ENCODE measurements at places on chromosomes 6 and 20. TPM values are rescaled to one million over a fixed set of nuclear protein-coding genes. Genes with fewer than 3 reads are reported as not detected.

Gene TSHZ2
- 0.06 TPM for total RNA-seq

Gene LGSN
- not detected for total RNA-seq

Gene PPP1R14C
- total RNA-seq: 26.3 TPM

Gene ANKRD66
- not detected for total RNA-seq

Gene RFX6
- not detected for total RNA-seq

Gene CRISP2
- total RNA-seq: 0.06 TPM

Gene ZSCAN12
- total RNA-seq: 4.8 TPM

Gene FILIP1
- 0.07 TPM for total RNA-seq

Gene GRM1
- total RNA-seq: 0.51 TPM

Gene WFDC12
- total RNA-seq: not detected

Gene SLC35D3
- total RNA-seq: not detected

Gene MEI4
- total RNA-seq: 0.06 TPM

Gene TMEM151B
- total RNA-seq: 0.07 TPM

Gene GSTA1
- not detected for total RNA-seq

Gene SERAC1
- total RNA-seq: 7.5 TPM

Gene SYNDIG1
- 0.12 TPM for total RNA-seq

Gene ZNF184
- total RNA-seq: 5.7 TPM

Gene NAPB
- total RNA-seq: 3.3 TPM

Gene SOX18
- total RNA-seq: not detected

Gene OSER1
- total RNA-seq: 41.1 TPM

Gene KIF25
- not detected for total RNA-seq

Gene HLA-DQB1
- 0.51 TPM for total RNA-seq

Gene FBXO9
- total RNA-seq: 48.8 TPM

Gene FAXC
- 7.2 TPM for total RNA-seq

Gene JAG1
- 26.3 TPM for total RNA-seq

Gene DEFB115
- total RNA-seq: not detected

Gene LHFPL5
- total RNA-seq: 0.12 TPM

Gene MOG
- total RNA-seq: not detected

Gene RGS17
- total RNA-seq: 8.0 TPM

Gene LY6G6C
- not detected for total RNA-seq

Gene GMDS
- total RNA-seq: 22.1 TPM

Gene TINAG
- total RNA-seq: 17.9 TPM

Gene B4GALT5
- total RNA-seq: 27.4 TPM

Gene FNDC11
- 1.7 TPM for total RNA-seq

Gene RAB44
- under 0.01 TPM for total RNA-seq

Gene RSPH9
- total RNA-seq: not detected

Gene BMP6
- total RNA-seq: 0.29 TPM

Gene HLA-B
- 225 TPM for total RNA-seq

Gene FOXA2
- not detected for total RNA-seq

Gene CLPSL1
- not detected for total RNA-seq

Gene C6orf15
- 0.29 TPM for total RNA-seq

Gene DNMT3B
- 14.2 TPM for total RNA-seq

Gene DOK5
- 1.9 TPM for total RNA-seq

Gene ITPA
- 106 TPM for total RNA-seq

Gene TEAD3
- 15.3 TPM for total RNA-seq

Gene DUSP15
- total RNA-seq: not detected

Gene ATRN
- 15.4 TPM for total RNA-seq

Gene TBX18
- total RNA-seq: 1.9 TPM

Gene PACRG
- 0.29 TPM for total RNA-seq

Gene PTCRA
- not detected for total RNA-seq

Data from epithelial cell of proximal tubule (primary cell).